ENCODE measurements at places on chromosomes 2 and 18.

DNA sequence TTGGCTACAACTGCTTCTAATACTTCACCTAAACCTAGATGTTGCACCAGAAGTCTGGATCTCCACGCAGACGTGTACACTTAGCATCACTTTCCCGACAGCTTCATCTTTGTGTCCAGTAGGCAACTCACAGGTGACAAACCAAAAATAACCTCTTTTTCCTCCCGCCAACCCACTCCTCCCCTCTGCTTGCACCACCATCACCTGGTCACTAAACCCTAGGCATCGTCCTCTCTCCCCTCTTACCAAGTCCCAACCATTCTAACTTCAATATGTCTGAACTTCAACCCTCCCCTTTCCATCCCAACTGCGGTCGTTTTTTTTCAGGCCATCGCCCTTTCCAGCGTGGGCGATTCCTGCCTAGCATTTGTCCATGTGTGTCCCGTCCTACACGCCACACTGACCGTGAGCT, 413 bp upstream of the CHMP3 start:
- DNase-seq: no peak

DNA sequence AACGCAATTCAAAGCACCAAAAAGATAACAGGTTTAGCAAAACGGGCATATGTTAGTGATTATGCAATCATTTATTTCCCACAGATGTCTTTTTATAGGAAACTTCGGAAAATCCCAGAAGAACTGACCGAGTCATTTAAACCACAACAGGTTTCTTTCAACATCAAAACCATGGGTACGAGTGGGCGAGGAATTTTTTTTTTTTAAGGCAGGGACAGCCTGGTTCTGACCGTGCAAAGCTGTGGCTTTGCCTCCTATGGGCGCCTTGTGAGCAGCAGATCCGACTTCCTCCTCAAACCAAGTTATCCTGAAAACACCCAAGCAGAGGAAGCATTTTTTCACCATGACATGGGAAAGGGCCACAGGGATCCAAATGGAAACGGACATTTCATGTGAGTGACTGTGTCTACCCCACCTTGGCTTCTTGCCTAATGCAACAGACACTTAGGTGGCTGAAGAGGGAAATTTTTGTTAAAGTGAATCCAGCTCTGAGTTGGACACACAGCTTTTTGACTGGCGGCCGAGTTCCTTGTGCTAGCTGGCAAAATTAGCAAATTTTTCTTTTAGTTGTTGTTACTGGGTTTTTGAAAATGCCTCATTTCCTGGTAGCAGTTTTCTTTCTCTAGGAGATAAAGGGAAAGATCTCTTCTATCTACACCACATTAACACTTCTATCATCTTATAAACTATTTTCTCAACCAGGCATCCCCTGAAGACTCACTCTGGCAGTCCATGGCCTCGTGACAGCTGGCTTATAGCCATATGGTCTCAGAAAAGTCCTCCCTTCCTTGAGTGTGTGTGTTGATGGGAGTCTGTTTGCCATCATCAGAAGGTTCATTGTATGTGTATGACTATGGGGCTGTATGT, 487.4 kb upstream of the ZEB2 start:
- no peak for DNase-seq

DNA sequence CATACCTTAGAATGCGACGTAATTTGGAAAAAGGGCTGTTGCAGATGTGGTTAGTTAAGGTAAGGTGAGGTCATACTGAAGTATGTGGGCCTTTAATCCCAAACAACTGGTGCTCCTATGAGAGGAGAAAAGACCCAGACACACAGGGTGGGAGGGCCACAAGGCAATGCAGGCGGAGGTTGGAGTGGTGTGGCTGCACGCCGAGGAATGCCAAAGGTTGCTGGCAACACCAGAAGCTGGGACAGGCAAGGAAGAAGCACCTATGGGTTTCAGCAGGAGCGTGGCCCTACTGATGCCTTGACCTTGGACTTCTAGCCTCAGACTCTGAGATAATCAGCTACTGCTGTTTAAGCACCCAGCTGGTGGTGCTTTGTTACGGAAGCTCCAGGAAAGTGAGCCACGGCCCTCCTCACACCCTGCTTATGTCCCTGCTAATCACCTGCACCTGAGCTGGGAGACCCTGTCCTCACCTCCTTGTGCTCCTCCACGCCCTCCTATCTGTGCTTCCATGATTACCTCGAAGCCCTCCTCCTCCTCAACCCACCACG, 48.3 kb upstream of the LAMA1 start:
- DNase-seq: no peak

GRCh38 chr2:216692636-216693413, 2.5 kb downstream of the IGFBP5 start:
- peak; percentile 83 for DNase-seq

DNA sequence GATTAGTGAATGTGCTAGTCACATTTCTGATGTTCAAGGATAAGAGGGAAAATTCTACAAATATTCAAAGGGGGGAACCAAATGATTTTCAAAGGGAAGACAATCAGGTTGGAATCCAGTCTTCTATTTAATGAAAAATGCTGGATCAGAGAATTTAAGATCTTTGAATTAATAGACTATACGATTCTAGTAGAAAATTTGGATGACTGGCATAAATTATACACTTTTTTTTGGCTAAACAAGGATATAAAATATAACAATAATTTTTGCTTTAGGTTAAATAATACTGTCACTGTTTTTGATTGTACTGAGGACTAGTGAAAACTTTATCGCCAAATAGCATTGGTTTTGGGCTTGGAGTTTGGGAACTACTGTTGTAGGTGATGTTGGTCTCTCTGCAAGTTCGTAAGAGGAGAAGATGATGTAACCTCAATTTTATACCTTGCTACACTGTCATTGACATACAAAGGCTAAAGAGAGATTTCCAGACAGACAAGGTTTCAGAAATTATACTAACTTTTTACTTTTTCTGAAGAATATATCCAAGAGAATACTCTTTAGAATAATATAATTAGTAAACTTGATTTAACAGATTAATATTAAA, 51.3 kb downstream of the NCOA1 start:
- no peak for DNase-seq

Measured in hematopoietic multipotent progenitor cell treated with erythropoietin and hydrocortisone succinate and interleukin-3 and kit ligand, for 8 days (in vitro differentiated cells).